ENCODE measurements at places on chromosomes 16 and 17.
A peak's percentile ranks its signal among the peaks of the same experiment; 100 is the strongest.

- DNase-seq, result peak; percentile 13
Measured at GRCh38 chr16:57938936-57939871, 31.7 kb downstream of the CNGB1 start.

- no peak for DNase-seq
Measured at GRCh38 chr16:86783636-86784626, 205.6 kb downstream of the FOXL1 start.

DNA sequence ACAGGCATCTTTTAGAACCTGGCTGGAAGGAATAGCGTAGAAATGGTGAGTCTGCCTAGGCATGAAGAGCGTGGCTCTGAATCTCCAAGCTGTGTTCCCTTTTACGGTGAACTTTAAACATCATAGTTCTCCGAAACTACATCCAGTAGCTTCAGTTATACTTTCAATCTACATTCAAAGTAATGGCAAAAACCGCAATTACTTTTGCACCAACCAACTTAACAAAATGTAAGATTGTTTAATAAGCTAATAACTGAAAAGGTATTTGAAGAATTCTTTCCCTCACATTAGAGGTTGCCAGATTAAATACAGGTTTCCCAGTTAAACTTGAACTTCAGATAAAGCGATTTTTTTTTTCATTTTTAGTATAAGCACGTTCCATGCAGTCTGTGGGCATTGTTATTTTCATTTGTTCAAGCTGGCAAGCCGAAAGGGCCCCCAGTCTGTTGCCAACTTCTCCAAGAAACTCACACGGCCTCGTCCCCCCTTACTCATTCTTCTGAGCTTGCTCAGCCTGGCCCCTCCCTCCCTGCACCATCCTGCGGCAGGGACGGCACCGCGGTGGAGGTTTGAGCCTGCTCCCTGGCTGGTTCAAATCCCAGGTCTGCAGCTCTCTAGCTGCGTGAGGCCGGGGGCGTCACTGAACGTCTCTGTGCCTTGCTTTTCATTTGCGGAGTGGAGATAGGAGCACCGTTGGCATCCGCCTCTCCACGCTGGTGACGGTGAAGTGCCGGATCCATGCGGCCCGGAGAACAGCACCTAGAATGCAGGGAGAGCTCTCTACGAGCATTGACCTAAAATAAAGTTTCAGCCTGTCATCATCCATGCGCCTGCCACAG, 3.5 kb upstream of the MTHFSD start:
- no peak for DNase-seq

DNA sequence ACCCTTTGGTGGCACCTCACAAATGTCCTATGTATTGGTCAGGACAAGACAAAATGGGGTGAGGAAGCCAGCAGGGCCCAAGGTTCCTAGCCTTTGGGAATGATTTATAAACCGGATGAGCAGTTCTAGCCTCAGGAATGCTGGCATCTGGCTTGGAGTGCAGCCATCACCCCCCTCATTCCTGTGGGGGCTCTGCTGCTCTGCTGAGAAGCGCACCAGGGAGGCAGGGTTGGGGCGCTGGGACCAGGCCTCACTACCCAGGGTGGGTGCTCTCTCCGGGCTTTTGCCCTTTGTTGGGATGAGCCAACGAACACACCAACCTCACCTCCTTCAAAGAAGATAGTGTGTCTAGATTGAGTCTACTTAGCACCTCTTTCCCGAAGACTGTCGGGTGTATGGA, 39.2 kb downstream of the TMEM11 start:
- DNase-seq, result no peak

- DNase-seq, result no peak
Measured at GRCh38 chr17:77165577-77165976, 24.8 kb downstream of the SEC14L1 start.

GRCh38 chr16:12324152-12324551, 347.6 kb downstream of the SNX29 start:
- no peak for DNase-seq

DNA sequence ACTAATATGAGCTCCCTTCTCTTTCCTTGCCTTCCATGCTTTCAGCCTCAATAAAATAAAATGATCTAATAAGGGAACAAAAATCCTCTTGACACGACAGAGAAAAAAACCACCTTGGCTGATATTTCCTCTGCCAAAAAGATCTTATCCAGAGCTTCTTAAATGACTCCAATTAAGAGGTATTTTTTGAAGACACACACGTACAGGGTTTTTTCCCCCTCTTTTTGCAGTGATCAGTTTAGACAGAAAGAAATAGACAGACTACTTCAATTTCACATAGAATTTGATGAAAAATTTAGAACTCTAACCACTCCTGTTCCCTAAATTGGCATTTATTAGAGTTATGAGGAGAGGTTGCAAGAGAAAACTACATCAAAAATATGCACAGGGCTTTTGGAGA, 217.2 kb upstream of the CDH11 start:
- no peak for DNase-seq

DNA sequence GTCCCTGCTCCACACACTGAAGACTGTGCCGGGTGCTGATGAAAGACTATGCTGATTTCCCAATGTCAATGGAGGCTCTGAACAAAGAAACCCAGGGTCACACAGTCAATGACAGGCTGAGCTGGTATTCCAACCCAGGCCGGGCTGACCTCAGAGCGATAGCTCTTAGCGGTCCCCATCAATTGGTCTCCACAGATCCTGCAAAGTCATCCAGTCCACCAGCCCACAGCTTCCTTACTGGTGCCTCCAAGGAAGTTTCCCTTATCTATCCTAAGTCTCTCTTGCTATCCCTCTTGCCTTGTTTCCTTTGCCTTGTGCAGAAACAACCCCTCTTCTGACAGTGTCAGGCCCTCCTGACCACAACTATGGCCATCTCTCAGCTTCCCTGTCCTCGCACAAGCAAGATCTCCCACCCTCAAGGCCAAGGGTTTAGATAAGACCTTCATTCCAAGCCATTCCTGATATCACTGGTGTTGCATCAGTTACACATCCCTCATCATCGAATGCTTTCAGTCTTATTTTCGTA, 52.7 kb upstream of the KSR1 start:
- no peak for DNase-seq

GRCh38 chr17:78947235-78948149, 22.3 kb upstream of the TIMP2 start:
- no peak for DNase-seq

DNA sequence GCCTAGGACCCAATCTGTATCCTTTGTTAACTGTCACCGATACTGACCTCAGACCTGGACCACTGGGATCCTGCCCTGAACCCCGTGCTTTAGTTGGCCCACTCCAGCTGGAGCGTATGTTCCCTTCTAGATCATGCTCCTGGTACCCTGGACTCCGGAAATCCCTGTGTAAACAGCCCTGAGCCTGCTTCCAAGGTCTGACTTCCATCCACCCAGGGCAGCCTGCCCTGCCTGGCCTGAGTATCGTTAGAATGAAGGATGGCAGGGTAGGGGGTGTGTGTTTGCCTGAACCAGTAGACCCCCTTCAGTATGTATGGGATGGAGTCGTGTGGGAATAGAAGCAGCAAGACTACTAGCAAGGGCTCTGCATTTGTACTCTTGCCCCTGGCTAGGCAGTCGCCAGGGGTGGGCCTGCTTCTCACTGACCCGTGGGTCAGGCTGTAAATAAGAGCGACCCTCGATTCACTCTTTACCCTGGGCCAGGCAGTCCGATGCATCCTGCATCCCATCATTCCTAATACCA, 691 bp upstream of the TMEM98 start:
- DNase-seq, result peak; percentile 66

- no peak for DNase-seq
Measured at GRCh38 chr17:34369571-34369970, 6.5 kb upstream of the CCL1 start.

GRCh38 chr16:82695806-82696205, 69.0 kb downstream of the CDH13 start:
- DNase-seq, result no peak

DNA sequence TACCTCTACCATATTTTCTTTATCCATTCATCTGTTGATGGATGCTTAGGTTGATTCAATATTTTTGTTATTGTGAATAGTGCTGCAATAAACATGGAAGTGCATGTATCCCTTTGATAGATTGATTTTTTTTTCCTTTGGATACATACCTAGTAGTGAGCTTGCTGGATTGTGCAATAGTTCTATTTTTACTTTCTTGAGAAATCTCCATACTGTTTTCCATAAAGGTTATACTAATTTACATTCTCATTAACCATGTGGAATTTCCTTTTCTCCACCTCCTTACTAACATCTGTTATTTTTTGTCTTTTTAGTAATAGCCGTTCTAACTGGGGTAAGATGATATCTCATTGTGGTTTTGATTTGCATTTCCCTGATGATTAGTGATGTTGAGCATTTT, 124.6 kb upstream of the TOX3 start:
- DNase-seq, result no peak

- no peak for DNase-seq
Measured at GRCh38 chr16:75319513-75320411, 68.3 kb upstream of the BCAR1 start.

DNA sequence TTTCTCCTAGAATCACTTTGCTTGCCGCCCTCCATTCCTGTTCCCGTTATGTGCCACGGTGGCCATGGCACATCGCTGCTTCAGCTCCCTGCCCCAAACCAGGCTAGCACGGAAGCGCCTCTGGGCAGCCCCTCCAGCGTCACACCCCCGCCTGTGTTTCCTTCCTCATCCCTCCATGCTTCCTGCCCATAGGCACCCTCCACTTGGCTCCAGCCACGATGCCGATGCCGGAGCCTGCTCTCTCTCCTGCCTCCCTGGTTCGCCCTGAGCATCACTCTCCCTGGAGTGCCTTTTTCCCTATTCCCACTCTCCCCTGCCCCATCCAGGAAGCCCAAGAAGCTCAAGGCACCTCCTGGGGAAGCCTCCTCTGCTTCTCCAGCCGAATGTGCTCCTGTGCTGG, 3.2 kb upstream of the ARHGAP23 start:
- no peak for DNase-seq

DNA sequence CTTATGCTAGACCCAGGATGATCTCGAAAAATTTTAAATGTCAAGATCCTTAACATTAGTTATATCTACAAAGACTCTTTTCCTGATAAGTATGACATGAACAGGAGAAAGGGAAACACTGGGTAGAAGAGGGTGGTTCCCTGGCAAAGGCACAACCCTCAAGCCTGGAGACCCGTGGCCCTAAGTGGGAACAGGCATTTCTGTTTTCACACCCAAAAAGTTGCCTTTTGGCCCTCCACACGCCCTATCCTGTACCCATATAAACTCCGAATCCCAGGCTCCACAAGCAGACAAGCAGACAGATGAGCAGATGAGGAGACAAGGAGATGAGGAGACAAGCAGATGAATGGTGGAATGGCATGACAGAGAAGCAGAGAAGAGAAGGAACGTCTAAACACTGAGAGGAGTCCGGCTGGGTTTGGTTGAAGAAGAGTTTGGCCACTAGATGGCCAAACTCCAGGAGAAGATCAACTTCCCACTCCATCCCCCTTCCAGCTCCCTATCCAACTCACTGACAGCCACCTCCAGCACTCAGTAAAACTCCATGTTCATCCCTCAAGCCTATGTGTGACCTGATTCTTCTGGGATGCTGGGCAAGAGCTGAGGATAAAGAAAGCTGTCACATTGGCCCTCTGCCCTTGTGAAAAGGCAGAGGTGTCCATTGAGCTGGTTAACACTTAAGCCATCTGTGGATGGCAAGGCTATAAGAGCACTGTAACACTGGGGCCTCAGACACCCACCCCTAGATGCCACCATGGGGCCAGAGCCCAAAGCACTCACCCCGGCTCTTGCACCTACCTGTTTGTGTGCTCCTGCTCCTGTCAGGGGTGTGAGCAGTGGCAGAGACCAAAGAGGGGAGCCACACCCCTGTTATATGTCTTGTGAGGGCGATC, 139.6 kb upstream of the FAM20A start:
- no peak for DNase-seq

- DNase-seq, result peak; percentile 25
Measured at GRCh38 chr17:15398736-15399331, 57.4 kb upstream of the TEKT3 start.

GRCh38 chr17:27958708-27959381, 65.7 kb upstream of the LYRM9 start:
- DNase-seq, result no peak

DNA sequence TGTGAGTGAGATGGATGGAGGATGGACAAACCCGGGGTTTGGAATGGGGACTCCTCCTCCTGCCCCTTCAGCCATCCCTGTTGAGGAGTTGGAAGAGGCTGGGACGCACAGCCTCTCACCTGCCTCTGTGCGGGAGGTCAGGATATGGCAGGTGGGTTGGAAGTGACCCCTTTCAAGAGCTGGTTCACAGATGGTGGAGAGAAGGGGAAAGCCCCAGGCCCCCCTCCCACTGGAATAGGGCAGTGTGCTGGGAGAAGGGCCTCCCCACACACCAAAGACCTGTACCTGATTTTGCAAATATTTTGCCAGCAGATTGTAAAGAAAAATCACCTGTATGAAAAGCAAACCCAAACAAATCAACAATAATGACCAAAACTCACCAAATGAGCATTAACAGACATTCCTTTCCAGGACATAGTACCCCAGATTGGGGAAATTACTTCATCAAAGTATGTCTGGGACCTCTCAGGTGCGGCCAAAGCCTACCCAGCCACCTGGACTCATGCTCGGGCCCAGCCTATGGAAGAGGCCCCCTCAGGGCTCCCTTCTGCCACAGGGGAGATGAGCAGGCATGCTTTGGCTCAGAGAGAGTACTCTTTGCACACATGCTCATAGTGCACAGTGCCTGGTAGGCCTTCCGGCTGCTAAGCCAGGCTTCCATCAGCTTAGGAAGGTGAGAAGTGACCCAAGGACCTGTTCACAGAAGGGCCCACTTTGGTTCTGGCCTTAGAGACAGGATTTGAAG, 7.8 kb downstream of the SLC47A2 start:
- DNase-seq, result no peak

DNA sequence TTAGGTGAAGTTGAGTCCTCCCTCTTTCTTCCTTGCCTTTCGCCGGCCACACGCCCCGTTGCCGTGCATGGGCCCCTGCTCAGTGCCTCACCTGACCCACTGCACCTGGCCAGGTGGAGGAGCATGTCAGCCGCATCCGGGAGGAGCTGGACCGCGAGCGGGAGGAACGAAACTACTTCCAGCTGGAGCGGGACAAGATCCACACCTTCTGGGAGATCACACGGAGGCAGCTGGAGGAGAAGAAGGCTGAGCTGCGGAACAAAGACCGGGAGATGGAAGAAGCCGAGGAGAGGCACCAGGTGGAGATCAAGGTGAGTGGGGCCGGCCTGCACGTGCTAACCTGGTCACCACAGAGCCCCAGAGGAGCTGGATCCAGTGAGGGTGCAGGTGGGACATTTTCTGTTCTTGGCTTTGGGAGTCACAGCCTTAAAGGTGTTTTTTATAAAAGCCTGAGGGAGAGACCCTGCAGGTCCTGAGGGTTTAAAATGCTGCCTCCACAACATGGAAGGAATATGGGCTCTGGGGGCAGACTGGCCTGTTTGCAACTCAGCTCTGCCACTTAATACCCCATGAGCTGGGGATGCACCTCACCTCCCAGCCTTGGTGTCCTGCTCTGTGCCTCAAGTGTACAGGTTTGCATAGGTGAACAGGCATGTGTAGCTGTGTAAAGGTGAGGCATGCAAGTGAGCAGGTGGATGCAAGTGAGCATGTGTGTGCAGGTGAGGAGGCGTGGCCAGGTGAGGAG, 12.1 kb upstream of the DBNDD1 start:
- no peak for DNase-seq

GRCh38 chr16:66523861-66524354, 26.0 kb downstream of the TK2 start:
- DNase-seq, result no peak

GRCh38 chr17:17792551-17793377, 44.0 kb downstream of the SREBF1 start:
- DNase-seq, result peak; percentile 36

Measured in hippocampal formation (tissue), 2 donors.